ENCODE measurements at places on chromosomes 11 and 22.

DNA sequence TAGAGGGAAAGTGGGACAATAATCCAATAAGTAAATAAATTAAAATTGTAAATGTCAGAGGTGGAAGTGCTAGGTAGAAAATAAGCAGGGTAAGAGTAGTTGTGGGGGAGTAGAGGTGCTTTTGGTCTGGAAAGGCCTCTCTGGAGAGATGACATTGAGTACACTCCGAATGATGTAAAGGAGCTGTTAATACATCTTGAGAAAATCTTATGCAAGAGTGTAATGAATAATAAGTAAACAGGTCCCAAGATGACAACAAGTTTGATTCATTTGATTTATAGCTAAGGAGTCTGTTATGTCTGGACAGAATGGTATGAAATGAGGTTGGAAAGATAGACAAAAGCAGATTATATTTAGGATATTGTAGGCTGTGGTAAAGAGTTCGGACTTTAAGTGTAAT lies 87.5 kb downstream of the TMEM135 start:
- DNase-seq, result no peak

GRCh38 chr11:67288198-67288451 lies 978 bp upstream of the ANKRD13D start:
- DNase-seq, result no peak

GRCh38 chr11:70322666-70323065 lies 52.2 kb downstream of the PPFIA1 start:
- DNase-seq, result no peak

DNA sequence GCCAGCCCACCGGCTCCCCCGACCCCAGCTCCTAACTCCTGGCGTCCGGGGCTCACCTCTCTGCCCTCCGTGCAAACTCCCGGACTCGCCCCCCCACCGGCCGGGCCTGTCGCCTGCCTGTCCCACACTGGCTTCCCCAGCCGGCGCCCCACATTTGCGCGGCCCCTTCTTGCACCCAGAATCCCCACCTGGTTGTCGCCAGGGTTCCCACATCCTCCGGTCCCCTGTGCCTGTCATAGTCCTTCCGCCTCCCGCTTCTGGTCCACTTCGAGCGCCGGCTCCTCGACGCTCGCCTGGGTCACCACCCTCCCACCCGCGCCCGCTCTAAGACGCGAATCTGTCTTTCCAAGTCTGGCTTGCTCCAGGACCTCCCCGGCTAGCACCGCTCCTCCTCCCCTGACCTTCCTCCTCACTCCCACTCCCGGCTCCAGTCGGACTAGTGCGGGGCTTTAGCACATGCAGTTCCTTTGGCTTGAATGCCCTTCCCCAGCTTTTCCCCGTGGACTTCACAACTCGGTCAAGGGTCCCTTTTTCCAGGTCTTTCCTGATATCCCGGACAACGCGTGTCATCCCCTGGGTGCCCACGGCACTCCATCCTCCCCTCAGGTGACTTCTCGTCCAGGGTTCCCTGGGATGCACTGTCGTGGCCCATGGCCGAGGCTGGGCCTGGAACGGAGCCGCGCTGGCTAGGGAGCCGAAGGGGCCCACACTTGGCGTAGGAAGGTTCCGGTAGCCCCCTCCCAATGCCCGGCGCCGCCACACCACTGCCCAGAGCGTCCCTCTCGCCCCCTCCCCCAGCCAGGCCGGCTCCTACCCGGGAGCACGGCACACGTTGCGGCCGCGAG lies 635 bp downstream of the SCARF2 start:
- no peak for DNase-seq

DNA sequence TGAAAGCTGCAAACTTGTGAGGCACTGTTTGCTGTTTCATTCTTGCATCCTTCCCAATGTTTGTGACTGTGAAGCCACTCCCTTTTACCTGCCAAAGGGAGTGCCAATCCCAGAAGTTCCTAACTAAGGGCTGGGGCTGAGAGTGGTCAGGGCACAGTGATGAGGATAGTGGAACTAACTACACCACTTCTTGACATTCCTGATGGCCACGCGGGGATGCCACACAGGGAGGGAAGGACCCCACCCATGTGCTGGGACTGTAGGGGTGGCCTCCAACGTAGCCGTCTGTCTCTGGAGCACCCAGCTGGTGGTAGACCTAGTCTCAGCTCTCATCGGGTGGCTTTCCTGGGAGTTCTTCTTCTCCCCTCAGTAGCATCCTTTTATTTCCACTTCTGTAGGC lies 335.5 kb downstream of the CADM1 start:
- no peak for DNase-seq

GRCh38 chr11:116527180-116527991 lies 245.4 kb downstream of the BUD13 start:
- no peak for DNase-seq

GRCh38 chr11:75855206-75855605 lies 40.2 kb downstream of the UVRAG start:
- DNase-seq, result no peak

- DNase-seq, result no peak
Measured at GRCh38 chr11:110606415-110606814, 105.8 kb downstream of the ARHGAP20 start.

DNA sequence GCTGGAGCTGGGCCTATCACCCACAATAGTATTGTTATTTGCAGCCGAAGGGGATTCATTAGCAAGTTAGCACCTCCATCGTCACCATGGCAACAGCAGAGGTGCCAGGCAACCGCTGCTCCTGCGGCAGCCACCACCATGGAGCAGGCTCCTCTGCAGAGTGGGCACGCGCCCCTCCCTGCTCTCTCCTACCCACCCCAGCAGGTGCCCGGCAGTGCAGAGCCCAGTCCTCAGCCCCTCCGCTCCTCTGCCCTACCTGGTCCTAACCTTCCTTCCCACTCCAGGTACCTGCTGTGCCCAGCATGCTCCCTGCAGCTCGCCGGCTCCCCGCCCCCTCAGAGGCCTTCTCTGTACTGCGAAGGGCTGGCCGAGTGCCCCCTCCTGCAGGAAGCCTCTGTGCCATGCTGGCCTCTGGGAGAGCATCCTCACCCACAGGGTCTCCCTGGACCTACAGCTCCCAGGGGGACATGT lies 3.6 kb downstream of the DUSP8 start:
- DNase-seq, result no peak

GRCh38 chr11:102733232-102733875 lies 8.6 kb upstream of the MMP8 start:
- DNase-seq, result no peak

Data from stimulated activated CD4-positive, alpha-beta T cell treated with anti-CD3 and anti-CD28 coated beads, Interleukin-1b, Interleukin-23, amount 100 ng/mL, for 1 hour (primary cell).